Uterus (tissue), 4 donors: ENCODE measurements at places on chromosomes 1 and 21. TPM values are rescaled to one million over a fixed set of nuclear protein-coding genes. Genes with fewer than 3 reads are reported as not detected.

DNA sequence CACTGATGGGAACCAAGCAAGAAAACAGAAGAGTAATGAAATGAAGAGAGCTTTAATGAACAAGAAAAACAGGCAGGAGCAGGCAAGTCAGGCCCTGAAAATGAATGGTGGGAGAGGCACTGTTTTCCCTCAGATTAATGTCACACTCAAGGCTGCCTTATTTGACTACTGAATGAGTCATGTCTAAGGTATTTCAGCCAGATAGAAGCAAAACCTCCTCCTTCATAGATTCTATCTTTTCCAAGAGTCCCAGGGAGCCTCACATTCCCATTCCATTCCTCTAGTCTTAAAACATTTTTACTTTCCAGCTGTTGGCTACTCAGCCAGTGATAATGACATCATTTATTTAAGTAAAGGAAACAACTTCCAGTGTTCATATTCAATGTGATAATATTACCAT lies 228.4 kb upstream of the NRIP1 start:
- H3K36me3 ChIP-seq: no peaks in the 10 kb centered on the region
- no peak overlapping the region for H3K4me3 ChIP-seq
- H3K4me1 ChIP-seq: no peaks in the 10 kb centered on the region

- no peaks in the 10 kb centered on the region for H3K4me1 ChIP-seq
- no peak overlapping the region for H3K4me3 ChIP-seq
- H3K36me3 ChIP-seq: no peaks in the 10 kb centered on the region
- H3K27ac ChIP-seq: no peak overlapping the region
- no peaks in the 10 kb centered on the region for H3K27me3 ChIP-seq
These were observed 14.7 kb upstream of the SPOCD1 start for GRCh38 chr1:31830511-31830910.

DNA sequence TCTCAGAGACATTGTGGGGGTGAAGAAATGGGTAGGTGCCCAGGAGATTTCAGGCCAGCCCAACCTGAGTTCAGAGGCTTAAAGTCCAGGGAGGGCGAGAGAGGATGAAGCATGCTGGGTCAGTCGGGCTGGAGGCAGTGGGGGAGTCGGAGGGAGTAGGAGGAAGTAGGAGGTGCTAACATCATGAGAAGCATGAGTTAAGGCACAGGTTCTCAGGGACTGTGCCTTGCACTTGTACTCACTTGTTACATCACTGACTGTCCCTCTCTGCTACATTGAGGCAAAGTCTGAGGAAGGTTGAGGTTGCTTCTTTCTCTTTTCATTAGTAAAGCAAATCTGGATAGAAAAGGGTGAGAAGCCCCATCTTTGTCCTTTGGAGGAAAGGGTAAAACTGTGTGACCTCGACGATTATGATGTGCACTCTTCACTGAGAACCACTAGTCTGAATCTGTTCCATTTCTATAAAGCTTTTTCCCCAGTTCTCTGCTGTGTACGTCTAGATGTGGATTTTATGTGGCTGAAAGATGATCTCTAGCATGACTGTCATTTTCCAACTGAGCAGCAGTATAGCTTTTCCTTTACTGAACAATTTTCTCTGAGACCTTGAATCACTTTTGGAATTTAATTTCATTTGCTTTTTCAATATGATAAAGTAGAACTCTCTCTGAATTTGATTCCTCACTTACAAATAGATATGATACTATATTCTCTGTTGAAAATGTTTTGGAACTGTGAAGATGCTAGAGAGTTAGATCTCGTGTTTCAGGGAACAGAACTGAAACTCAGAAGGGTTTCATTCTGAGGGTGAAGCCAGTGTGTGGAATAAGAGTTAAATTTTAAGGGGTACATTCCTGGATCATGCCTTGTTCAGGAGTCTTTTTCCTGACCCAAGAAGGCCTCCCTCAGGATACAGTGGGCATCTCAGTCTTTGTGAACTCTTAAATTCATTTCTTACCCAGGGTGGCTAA lies 94.6 kb downstream of the FGGY start:
- H3K36me3 ChIP-seq: no peaks in the 10 kb centered on the region
- peak; percentile 36 for DNase-seq
- no peak overlapping the region for H3K4me3 ChIP-seq
- peaks cover 15% of the 10 kb centered on the region for H3K4me1 ChIP-seq

DNA sequence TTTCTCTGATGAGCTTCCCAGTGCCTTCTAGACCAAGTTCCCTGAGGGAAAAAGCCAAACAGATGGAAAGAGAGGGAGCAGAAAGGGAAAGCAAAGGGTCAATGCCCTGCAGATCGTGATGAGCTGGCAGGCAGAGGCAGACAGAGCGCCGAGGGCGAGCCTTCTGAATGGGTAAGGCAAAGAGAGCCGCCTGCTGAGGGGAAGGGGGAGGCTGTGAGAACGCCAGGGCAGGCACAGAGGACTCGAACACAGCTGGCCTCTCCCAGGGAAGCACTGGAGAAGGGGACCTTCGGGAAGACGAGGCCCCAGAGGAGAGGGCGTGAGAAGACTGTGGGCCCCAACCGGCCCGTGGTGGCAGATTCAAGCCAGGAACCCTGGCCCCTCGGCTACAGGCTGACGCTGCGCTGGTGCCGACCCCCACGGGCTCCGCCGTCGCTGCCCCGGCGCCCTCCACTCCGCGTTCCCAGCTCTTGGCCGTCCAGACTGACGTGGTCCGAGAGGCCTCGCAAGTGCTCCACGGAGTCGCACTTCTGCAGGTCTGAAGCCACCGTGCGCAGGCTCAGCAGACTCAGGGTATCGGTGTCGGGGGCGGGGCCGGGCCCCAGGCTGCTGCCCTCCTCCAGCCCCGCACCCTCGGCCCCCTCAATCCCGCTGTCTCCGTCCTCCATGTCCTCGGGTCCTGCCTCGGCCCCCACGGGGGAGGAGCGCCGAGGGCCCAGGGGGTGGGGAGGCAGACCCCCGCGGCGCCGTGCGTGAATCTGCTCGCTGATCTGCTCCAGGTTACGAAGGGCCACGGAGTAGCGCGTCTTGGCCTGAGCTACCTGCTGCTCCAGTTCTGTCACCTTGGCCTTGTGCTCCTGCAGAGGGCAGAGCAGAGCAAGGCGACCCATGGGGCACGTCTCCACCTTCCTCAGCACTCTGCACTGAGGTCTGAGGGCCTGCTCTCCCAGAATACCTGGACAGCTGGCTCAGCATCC lies 13.9 kb downstream of the SH3BP5L start:
- no peak overlapping the region for H3K27ac ChIP-seq
- H3K4me1 ChIP-seq: no peaks in the 10 kb centered on the region
- H3K27me3 ChIP-seq: no peaks in the 10 kb centered on the region
- H3K4me3 ChIP-seq: no peak overlapping the region
- DNase-seq: no peak

DNA sequence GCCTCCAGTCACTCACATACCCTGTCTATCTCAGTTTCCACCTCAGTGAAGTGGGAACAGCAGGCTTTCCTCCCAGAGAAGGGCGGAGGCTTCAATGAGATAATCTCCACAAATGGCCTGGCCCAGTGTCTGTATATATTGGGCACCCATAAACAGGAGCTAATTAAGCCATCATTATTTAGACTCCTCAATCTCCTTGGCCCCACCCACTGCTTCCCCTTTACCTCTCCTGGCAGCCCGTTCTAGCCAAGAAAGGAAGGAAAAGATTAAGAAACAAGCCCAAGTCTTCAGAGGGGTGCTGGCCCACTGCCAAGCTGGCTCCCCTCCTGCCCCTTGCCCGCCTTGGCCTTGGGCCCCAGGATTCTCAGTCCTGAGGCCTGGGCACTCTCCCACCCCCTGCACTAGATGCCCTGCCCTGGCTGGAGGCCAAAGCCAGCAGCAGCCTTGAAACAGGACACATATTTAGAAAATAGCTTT lies 15.9 kb upstream of the EPB41 start:
- no peaks in the 10 kb centered on the region for H3K27me3 ChIP-seq
- H3K4me1 ChIP-seq: no peaks in the 10 kb centered on the region
- H3K27ac ChIP-seq: peak overlapping the region; percentile 26
- DNase-seq: no peak
- H3K36me3 ChIP-seq: no peaks in the 10 kb centered on the region

DNA sequence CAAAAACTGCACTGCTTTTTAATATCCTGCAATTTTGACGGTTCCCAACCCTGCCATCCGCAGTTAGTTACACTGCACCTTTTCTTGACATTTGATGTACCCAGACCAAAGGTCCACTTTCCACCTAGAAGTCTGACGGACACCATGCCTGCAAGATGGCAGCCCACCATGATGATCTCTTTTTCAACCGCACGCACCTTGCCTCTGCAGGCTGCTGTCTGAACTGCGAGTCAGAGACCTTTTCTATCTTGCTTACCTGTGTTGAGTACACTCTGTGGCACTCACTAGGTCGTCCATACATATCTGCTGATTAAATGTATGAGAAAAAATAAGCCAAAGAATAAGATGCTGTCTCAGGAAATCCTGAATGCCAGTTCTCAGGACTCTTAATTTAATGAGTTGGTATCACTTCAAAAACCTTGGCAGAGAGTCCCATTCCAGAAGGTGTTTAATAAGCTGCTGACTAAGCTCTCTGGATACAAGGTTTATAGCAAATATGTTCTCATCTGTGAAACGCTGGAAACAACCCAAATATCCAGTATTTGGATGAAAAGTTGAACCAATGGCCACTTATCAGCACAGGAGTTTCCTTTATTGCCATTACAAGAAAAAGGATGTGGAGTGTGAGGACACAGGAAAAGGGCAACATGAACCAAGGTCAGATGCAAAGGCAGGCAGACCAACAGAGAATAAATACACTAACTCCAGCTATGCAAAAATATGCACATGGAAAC lies 37.9 kb downstream of the GNG12 start:
- H3K27ac ChIP-seq: no peak overlapping the region
- no peaks in the 10 kb centered on the region for H3K27me3 ChIP-seq
- no peak for DNase-seq

DNA sequence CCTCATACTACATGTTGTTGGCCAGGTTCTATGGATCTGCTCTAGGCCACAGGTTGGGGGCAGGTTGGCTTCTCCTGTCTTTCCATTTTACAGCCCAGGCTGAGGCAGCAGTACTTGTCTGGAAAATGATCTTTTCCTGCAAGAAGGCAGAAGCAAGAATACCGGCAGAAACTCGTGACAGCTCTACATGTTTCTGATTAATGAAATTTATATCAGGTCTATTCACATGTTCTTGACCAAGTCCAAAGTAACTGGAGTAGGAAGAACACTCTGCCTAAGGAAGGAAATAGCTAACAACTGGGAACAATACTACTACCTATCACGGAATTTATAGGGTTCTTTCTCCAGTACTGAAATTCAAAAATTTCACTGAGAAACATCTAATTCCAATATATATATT lies 98.3 kb downstream of the PLPPR5 start:
- H3K27ac ChIP-seq: no peak overlapping the region
- no peak overlapping the region for H3K4me3 ChIP-seq
- no peaks in the 10 kb centered on the region for H3K27me3 ChIP-seq
- no peak for DNase-seq
- H3K36me3 ChIP-seq: no peaks in the 10 kb centered on the region

CHML gene
- 4.9 TPM for total RNA-seq
